ENCODE measurements at places on chromosomes 6 and 20.

DNA sequence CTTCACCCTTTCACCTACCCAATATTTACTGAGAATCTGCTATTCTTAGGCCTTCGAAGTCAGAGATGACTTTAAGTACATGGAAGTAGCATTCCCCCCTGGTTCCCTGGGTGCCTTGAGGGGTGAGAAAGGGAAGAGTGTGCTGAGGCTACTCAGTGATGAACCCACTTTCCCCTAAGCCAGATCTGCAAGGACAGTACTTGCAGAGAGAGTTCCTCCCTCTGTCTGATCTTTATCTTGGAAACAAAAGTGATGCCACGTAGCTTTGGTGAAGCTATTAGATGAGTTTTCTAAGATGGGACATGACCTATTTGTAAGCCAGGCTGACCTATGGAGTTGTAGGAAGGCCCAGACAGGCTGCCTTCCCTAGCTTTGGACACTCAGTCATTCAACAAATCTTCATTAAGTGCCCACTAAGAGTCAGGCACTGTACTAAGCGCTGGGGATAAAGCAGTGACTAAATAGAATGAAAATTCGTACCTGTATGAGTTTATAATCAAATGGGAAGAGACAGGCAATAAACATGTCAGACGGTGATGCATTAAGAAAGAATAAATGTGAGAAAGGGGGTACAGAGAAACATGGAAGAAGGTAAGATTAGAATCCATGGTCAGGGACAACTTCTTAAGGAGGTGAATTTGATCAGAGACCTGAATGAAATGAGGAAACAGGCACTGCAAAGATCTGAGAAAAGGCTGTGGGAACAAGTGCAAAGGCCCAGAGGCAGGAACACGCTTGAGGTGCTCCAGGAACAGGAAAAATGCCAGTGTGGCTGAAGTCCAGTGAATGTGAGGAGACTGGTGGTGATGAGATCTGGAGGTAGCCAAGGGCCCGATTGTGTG lies 42.2 kb downstream of the BCL2L1 start:
- DNase-seq, result no peak

GRCh38 chr20:347640-348484 lies 951 bp downstream of the NRSN2 start:
- peak; percentile 100 for DNase-seq

DNA sequence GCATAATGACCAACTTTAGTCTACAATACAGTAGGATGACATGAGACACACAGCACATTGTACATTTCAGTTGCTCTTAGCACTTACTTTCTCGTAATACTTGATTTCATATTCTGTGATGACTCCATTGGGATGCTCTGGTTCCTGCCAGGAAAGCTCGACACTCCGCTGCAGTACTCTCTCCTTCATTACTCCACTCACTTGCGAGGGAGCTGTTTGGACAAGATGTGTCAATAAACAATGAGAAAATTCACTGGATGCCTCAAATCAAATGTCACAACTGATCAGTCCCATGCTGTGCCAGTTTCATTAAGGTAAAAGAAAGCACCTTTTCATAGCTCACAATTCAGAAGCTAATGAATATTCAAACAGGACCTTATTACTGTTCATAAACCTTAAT lies 147.1 kb downstream of the EPHA7 start:
- DNase-seq, result no peak

- peak; percentile 80 for DNase-seq
Observed at GRCh38 chr6:34062815-34063214, 83.1 kb downstream of the GRM4 start.

DNA sequence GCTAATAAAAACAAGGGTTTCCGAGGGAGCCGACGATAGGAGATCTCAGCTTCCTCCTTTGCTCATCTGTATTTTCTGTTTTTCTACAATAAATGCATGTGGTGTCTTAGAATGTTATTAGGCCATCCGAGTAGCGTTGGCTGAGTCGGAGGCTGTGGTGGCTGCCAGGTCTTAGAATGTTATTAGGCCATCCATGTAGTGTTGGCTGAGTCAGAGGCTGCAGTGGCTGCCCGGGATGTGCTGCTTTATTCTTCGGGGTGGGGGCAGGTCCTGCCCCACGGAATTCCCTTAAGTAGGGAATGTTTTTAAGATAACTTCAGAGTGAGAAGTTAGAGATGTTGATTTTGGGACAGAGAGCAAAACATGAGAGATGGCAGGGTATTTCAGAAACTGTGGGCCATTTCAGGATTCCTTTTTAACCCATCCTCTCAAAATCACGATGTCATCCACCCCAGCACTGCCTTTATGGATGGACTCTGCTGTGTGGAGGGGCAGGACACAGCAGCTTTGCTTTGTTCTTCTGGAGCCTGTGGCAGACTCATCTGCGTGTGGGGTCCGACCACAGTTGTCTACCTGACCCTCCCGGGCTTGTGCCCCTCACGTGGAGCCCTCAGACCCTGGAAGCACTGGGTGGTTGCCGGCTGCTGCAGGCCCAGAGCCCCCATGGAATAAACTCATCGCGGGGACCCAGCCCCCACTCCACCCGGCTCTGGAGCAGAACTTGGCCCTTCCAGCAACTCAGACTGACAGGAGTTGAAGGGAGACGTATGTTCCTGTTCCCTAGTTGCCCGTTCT lies 20.4 kb downstream of the OSBPL2 start:
- DNase-seq, result no peak

GRCh38 chr6:157254538-157254937 lies 68.8 kb downstream of the TMEM242 start:
- DNase-seq, result no peak

GRCh38 chr6:116472706-116473105 lies 11.5 kb downstream of the CALHM6 start:
- no peak for DNase-seq

DNA sequence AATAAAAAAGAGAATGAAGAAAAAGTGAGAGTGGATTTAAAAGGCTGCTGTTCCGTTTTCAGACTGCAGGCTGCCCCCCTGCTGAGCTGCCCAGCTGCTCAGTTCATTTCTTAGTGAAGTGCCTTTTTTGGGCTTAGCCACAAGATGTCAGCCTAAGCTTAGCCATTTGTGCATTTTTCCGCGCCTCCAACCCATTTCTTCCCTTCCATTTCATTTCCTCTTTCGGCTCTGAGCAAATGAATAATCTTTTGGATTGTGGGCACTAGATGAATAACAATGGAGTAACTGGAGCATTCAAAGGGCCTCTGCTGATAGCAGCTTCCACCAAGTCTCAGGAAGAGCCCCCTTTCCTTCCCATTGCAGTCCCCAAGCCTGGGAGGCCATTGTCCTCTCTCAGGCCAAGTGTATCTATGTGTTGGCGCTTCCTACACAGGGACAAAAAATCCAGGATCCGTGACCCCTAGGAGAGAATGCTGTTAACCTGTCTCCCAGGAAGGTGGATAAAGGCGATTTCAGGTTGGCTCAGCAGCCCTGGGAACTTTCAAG lies 83.5 kb upstream of the SPTLC3 start:
- DNase-seq, result peak; percentile 56

GRCh38 chr20:4793183-4793582 lies 71.5 kb downstream of the PRND start:
- DNase-seq, result no peak

DNA sequence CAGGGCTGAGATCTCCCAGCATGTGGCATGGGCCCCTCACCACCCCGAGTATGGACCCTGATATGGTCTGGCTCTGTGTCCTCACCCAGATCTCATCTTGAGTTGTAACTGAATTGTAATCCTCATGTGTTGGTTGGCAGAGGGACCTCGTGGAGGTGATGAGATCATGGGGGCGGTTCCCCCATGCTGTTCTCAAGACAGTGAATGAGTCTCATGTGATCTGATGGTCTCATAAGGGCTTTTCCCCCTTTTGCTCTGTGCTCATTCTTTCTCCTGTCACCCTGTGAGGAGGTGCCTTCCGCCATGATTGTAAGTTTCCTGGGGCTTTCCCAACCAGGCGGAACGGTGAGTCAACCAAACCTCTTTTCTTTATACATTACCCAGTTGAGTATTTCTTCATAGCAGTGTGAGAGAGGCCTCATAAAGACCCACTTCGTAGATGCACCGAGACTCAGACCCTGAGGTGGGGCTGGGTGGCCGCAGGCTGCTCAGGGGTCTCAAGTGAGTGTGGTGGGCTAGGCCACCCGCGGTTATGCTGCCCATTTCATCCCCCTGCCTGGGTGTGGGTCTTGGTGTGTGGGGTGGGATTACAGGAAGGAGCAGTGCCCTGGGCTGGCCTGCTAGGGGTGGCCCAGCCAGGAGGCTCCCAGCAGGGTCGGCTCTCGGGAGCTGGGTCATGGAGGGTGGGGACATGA lies 26.2 kb upstream of the GATA5 start:
- DNase-seq, result no peak

- DNase-seq, result no peak
Observed at GRCh38 chr20:4773736-4774135, 52.0 kb downstream of the PRND start.

DNA sequence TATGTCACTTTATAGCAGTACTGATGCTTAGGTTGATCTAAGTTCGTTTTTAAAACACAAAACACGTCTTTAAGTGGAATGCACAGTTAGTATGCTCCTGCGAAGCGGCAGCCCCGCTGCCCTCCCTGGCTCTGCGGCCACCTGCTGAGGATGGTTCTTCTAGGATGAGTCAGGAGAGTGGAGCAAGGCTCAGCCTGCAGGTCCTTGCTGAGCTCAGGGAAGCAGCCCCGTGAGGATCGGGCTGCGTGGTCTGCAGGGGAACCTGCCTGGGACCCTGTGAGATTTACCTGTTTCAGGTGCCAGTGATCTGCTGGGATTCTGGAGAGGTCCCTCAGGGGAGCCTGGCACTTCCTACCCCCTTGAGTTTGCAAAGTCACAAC lies 57.5 kb downstream of the SYNJ2 start:
- peak; percentile 80 for DNase-seq

- DNase-seq, result no peak
Observed at GRCh38 chr6:16731478-16732051, 29.7 kb downstream of the ATXN1 start.

DNA sequence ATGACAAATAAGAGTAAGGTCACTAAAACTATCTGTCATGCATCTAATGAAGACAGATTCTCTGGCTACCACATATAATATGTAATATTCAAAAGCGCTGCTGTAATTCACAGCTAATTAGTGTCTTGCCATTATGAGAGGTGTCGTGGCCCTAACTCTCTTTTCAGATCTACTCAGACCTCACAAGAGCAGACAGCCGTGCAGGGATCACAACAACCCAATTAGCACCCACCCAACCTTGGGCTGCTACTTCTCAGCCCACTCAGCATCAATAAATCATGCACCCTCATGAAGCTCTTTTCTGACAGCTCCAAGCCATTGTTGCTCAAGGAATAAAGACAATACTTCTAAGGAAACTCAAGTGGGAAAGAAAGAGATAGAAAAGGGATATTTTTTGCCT lies 61.5 kb downstream of the FRK start:
- no peak for DNase-seq

DNA sequence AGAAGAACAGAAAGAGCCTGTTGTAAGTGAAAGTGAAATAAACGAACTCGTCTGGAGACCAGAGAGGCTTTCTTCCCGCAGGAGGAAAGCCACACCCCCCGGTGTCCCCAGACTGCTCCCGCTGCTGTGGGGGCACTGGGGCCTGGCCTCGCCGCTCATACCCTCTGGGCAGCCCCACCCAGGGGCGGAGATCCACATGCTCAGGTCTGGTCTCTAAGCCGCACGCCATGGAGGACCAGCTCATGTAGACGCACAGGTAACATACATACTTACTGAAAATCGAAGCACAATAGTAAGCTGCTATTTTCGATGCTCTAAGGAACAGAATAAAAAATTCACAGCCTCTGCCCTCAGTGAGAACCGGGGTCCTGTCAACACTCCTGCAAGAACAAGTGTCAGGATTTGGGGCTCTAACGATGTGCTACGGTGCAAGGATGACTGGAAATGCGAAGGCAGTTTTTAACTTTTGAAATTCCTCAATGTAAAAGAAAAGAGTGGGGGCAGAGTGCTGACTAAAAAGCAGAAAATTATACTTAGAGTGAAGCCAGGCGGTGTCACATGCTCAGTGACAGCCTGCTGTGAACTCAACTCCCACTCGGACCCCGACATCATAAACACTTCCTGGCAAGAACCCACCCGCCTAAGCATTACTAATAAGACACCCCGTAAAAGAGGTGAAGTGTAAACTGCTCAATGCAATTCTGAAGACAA lies 110.5 kb downstream of the IRF4 start:
- DNase-seq, result peak; percentile 57

GRCh38 chr6:70221025-70221714 lies 81.7 kb downstream of the COL9A1 start:
- DNase-seq, result peak; percentile 60

- DNase-seq, result no peak
Observed at GRCh38 chr6:125983246-125983945, 2.9 kb upstream of the TRMT11 start.

- DNase-seq, result no peak
Observed at GRCh38 chr6:129273161-129273560, 390.2 kb downstream of the LAMA2 start.

- no peak for DNase-seq
Observed at GRCh38 chr6:169292338-169293124, 38.9 kb upstream of the THBS2 start.

DNA sequence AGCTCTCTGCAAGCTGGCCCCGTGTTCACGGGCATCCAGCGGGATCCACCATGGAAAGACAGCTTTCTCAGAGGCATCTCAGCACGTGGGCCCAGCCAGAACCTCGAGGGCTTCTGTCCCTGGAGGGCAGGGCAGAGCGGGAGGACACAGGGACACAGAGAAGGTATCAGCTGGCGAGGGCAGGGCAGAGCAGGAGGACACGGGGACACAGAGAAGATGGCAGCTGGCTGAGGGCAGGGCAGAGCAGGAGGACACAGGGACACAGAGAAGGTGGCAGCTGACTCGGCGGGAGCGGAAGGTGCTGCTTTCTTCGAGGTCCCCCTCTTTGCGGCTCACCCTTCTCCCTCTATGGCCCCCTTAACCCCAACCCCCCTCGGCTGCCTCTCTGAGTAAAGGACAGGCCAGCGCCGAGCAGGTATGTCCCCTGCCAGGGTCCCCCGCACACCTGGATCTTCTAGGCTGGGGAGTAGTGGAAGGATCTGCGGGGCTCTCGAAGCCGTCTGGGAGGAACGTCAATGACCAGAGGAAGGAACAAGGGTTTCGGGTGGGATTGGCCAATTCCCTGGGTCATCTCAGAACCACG lies 28.9 kb upstream of the BHLHE23 start:
- peak; percentile 54 for DNase-seq

GRCh38 chr6:3162565-3163247 lies 5.4 kb upstream of the TUBB2A start:
- DNase-seq, result peak; percentile 97

- DNase-seq, result no peak
Observed at GRCh38 chr6:9002833-9003232, 567.5 kb upstream of the SLC35B3 start.

DNA sequence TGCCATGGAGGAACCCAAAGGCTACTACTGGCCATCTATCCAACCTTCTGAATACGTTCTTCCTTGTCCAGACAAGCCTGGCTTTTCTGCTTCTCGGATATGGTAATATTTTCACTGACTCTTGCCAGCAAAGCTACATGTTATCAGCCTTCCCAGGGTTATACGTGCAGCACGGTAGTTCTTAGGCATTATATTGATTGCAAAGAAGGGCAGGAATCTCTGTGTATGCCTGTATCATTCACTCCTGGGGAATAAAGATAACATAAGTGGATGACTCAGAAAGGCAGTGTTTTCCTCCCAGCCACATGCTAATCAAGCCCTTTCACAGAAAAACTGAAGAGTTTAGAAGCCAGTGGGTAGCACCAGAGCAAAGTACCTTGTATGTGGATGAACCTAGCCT lies 98.7 kb downstream of the ADGRG6 start:
- DNase-seq, result no peak

All from H7 (cell line).